ENCODE measurements at places on chromosomes 3 and 15. TPM values are rescaled to one million over a fixed set of nuclear protein-coding genes. Genes with fewer than 3 reads are reported as not detected.

CFAP161 gene
- polyA plus RNA-seq = not detected

DNA sequence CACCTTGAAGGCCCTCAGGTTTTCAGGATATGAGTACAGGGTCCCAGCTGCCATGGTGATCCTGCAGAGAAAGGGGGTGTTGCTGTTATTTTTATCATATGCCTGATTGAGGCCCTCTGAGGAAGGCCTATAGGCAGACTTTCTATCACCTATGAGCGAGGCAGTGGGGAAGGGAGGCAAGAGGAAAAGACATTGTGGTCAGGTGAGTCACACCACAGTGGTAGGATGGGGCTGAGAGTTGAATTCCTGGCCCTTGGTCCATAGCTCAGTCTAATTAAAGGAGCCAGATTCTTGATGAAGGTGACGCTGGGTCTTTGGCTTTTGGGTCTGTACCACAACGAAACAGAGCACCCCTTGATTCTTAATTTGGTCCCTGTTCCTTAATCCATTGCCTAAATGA, 72.7 kb downstream of the ZNF621 start:
- DNase-seq = no peak

GRCh38 chr3:177426878-177427495, 229.7 kb upstream of the TBL1XR1 start:
- DNase-seq = no peak

DNA sequence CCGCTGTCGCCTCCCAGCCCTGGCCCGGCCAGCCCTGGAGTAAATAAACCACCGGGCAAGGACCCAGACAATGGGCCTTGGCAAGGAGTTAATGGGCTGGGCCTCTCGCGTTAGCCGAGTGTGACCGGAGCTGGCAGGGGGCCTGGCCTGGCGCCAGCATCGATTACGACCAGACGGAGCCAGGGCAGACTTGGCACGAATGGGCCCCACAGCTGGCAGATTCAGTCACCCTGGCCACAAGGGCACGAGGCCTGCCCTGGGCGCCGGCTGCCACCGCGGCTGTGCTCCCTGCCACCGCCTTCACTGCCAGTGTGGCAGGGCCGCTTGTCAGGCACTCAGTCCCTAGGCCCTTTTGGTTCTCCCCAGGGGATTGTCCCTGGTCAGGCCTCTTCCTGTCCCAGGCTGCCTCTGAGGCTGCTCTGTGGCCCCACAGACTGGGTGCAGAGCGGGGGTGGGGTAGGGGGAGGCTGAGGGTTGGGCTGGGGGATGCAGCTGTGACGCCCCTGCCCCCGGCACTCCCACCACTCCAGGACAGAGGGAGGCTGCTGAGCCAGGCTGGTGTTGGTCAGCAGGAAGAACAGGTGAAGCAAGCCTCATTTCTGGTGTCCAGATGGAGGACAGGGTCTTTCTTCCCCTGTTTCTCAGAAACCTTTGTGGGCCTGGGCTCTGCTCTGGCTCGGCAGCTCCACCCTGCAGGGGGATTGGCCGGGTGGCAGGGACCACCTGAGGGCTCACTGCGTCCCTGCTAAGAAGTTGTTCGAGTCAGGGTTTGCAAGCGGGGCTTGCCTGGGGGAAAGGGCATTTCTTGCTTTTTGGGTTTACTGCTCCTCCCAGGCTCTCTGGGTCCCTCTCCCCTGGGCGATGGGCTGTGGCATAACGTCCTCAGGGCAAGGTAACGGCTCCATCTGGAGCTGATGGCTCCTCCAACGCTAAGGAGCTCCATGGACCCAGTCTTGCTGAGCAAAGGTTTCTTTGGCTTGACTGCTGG, 30.5 kb upstream of the SRP14 start:
- DNase-seq = no peak

GOLGA8T gene
- polyA plus RNA-seq = not detected

- DNase-seq = no peak
These were observed 302.1 kb downstream of the ZPLD1 start for GRCh38 chr3:102736975-102737304.

DNA sequence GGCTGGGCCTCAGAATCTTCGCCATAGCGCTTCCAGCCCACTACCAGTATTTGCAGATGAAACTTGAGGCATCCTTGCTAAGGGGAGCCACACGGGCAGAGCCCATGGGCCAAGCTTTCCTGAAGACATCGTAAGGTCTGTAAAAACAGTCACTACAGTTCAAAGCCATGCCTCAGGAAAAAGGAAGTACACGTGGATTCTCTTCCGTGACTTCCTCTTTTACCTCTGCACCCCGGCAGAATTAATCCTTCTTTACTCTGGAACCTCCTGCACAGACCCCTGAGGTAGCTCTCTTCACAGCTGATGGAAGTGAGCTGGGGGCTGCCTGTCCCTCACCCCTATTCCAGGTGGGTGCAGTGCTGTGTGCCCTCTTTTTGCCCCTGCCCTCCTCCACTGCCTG, 129.2 kb downstream of the CHDH start:
- no peak for DNase-seq

DNA sequence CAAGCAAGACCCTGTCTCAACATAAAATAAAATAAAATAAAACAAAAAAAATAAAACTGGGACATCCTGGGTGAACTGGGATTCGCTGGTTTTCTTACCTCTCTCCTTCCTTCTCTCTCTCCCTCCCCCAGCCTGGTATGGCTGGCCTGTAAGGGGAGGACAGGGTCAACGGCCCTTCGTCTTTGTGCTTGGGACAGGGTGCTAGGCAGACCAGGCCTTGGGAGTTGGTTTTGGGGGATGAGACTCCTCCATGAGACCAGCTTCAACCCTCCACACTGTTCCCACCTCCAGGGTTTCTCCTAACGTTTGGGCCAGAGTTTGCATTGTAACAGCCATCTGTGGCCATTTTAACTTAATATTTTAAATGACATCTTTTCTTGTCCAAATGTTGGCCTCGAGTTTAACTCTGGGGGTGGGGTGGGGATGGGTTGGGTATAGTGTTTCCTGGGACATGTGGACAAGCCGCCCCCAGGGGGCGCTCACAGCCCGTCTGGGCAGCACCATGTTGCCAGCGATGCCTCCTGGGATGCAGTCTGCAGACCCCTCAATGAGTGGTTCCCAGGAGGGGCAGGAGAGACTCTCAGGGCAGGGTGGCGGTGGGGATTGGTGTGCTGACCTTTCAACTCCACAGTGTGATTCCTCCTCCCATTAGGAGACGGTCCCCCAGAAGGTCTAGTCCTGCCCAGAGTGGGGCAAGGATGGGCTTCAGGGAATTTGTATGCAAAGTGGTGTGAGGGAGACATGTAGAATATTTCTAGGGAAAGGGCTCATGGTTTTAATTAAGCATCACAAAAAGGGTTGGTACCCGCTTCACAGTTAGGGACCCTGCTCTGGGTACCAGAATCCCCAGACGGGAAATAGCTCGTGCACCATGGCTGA, 37.7 kb upstream of the LCTL start:
- peak; percentile 55 for DNase-seq

CLRN1 gene
- polyA plus RNA-seq = not detected

NR2E3 gene
- 0.07 TPM for polyA plus RNA-seq

PAQR9 gene
- not detected for polyA plus RNA-seq

- no peak for DNase-seq
These were observed 14.5 kb upstream of the CFAP100 start for GRCh38 chr3:126380011-126380768.

- no peak for DNase-seq
These were observed 44.4 kb downstream of the ANXA2 start for GRCh38 chr15:60353245-60353920.

DNA sequence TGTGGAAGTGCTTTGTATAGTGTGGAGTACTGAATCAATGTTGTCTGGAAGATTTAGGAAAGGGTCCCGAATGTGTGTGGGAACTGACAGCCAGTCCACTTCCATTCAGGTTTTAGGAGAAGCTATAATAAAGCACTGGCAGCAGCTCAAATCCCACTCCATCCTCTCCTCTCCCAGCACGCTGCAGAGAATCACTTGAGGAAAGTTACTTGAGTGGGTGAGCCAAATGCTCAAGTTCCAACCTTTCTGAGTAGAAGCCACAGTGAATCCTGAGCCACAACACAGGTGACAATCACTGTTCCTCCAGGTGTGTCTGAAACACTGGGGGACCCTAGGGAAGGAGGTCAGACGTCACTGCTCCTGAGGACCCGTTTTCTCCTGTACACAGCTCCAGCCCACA, 106.5 kb downstream of the TIGIT start:
- no peak for DNase-seq

GRCh38 chr3:27340534-27340933, 28.6 kb downstream of the NEK10 start:
- DNase-seq = no peak

GRCh38 chr3:36964817-36965216, 20.0 kb upstream of the TRANK1 start:
- DNase-seq = no peak
